ENCODE measurements at places on chromosomes 4 and X.
A peak's percentile ranks its signal among the peaks of the same experiment; 100 is the strongest.

DNA sequence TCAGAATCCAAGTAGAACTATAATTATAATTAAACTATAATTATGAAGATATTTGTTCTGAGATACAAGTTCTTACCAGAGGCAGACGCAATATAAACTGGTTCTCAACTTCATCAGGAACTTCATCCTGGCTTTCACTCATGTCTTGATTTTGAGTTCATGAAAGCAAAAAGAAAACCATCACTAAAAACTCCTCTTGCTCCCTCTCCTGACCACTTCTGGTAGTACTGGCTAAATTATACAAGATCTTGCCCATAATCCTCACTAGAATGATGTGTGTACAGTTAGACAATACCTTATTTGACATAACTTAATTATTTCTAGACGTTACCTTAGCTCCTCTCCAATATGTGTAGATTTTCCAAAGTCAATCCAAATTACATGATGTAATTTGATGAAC is 3.7 kb downstream of the TAF7L start:
- DNase-seq = peak; percentile 14

DNA sequence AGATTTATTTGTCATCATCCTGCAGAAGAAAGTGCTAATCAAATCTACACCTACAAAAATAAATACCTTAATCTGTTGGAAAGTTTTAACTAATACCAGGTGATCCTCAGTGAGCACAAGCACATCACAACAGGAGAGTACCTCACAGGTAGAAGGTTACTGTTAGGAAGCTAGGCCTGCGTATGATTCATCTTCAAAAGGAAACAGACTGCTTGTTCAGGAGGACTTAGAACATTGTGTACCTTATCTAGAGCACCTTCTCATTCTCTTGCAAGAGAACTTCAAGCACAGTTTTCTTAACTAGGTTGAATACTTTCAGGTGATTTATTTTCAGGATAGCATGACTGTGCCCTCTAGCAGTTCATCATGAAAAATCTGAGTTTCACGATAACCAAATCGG is 54.2 kb downstream of the MND1 start:
- no peak for DNase-seq

- no peak for DNase-seq
Measured at GRCh38 chr4:3029464-3029863, 44.9 kb downstream of the HTT-AS start.

- no peak for DNase-seq
Measured at GRCh38 chr4:175054980-175055379, 136.8 kb downstream of the ADAM29 start.

DNA sequence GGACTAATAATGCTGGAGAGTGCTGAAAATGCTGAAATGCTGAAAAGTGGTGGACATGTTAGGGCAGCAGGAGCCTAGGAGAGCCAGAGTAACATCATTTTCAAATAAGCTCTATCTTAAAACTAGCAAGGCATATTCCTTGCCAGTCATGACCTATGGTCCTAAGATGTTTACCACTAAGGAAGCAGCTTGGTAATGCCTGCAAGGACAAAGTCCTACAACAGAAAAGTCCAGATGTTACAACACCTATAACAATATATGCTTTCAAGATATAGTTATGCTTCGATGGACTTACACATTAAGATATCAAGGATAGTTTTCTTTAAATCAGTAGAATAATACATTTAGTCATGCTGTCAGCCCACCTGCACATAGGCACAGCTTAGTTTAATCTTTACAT is 4.5 kb upstream of the ADH4 start:
- DNase-seq = no peak

DNA sequence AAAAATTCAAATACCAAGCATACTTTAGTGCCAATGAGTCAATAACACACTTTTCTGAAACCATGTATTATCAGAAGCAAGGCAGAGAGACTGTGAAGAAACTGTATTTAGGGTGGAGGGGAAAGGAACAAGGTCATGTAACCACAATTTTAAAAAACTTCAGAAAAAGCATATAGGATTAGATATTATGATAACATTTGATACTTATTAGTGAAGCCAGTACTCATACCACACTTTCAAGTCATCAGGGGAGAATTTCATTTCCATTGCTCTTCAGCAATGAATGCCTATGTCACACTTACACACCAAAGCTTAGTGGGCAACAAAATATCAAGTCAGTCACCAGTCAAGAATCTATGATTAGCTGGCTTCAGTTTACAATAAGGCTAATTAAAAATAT is 602.2 kb downstream of the IL15 start:
- no peak for DNase-seq

DNA sequence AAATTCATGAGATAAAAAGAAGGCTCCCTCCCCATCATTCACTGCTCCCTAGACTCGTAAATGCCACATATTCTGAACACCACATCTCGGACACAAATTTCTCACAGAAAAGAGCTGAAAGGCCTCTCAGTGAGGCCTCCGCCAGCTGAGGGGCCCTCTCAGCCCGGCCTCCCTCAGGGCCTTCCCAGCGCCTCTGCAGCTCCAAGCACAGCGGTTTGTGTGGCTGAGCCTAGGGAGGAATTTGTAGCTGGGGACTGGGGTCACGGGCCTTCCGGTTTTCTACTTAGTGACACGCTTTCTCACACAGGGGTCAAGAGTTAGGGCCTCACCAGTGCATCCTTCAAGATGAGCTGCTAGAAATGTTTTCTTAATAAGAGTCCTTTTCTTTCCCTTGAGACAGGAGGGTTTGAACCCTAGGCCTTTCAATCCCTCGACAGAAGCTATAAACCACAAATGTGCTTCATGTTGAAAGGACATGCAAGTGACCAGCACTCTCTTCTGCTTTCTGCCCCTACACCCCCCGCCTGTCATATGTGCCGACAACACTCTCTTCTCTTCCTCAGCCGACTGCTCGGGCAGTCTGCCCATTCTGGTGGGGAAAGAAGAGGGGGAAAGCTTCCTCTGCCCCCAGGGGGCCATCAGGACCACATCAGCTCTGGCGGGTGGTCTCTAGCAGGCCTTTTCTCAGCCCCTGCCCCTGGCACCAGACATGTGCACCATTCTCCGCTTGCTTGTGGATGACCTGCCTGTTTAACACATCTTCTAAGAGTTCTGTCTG is 104.9 kb downstream of the CHIC2 start:
- DNase-seq = no peak

DNA sequence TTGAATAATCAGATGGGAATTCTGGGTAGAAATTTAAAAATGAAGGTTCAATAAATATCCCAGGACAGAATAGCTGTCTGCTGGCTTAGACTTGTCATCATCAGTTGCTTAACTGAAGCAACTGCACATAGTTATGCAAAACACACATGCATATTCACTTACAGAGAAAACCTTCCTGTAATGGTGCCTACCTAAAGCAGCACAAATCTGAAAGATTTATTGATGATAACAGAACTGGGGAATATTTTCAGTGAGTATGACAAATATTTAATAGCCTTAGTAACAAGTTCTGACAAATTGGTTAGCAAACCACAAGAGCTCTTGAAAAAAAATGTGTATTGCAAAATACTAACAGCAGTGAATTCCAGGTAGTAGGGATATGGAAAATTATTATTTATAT is 606.8 kb upstream of the BOD1L1 start:
- DNase-seq = no peak

GRCh38 chr4:26870576-26871262 is 10.1 kb downstream of the STIM2 start:
- no peak for DNase-seq

- no peak for DNase-seq
Measured at GRCh38 chrX:85115252-85115651, 111.6 kb downstream of the APOOL start.

DNA sequence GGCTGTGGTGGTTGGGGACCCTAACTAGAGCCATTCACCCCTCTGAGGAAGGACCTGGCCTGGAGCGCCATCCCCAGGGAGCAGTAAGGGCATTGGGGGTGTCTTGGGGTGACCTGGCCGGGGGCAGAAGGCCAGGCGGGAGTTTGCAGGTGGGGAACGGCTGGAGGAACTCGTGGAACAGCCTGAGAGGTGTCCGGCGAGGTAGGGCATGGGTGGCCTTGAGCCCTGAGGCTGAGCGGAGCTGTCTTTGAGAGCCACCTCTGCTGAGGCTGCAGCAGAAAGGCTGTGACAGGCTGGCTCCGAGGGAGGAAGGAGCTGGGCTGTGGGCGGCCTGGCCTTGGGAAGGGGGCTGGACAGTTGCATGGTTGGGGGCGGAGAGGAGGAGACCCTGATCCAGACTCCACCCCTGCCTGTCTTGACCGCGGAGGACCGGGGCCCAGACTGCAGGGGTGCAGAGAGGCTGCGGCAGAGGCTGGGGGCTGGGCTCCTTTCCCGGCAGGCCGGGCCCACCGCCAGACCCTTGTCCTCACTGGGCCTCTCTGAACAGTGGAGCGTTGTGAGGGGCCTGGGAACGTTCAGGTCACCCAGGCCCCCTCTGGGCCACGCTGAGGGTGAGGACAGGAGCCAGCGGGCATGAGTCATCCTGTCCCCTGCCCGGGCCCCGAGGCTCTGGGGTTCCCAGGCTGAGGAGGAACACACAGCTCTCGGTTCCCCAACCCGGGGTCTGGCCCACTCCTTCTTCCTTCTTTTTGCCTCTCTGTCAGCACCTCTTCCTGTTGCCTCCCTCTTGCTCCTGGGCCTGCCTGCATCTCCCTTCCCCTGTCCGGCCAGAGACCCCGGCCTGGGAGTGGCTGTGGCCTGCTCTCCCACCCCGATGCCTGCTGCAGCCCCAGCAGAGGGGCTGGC is 8.1 kb downstream of the SH3BP2 start:
- no peak for DNase-seq

- DNase-seq = no peak
Measured at GRCh38 chr4:83503974-83504373, 19.1 kb upstream of the ABRAXAS1 start.

GRCh38 chr4:119218093-119218492 is 5.6 kb downstream of the USP53 start:
- no peak for DNase-seq

GRCh38 chrX:153019166-153019565 is 25.2 kb upstream of the PNMA5 start:
- no peak for DNase-seq

DNA sequence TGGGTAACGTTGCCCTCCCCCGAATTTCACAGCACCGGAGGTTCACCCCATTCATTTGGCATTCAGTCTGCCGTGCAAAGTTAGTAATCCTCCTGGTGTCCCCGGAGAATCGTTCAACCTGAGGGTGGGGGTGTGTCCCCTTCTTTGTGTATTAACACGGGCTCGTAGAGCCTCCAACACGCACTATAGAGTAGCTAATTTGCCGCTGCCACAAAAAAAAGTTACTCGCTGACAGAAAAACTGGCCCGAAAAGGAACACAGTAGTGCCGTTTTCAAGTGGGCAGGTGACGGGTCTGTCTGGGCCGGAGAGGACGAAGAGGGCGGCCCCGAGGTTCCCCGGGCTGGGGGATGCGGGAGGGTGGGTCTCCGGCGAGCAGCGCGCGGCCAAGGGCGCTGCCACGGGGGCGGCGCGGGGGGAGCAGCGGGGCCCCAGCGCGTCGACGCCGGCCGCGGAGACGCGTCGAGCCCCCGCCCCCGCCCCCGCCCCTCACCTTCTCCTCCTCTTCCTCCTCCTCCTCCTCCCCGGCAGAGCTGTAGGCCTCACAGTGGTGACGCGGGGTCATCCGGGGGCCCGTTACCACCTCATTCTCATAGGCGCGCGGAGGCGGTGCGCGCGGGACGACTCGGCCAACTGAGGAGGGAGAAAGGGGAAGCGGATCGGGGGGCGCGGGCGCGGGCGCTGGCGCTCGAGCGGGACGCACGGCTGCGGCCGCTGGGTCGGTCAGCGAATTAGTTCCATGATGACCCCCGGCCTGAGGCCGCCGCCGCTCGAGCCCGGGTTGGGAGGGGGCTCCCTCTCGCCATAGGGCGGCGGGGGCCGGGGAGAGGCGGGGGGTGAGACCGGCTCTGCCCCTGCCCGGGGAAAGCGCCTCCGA is 571 bp downstream of the CCNI start:
- DNase-seq = peak; percentile 32

DNA sequence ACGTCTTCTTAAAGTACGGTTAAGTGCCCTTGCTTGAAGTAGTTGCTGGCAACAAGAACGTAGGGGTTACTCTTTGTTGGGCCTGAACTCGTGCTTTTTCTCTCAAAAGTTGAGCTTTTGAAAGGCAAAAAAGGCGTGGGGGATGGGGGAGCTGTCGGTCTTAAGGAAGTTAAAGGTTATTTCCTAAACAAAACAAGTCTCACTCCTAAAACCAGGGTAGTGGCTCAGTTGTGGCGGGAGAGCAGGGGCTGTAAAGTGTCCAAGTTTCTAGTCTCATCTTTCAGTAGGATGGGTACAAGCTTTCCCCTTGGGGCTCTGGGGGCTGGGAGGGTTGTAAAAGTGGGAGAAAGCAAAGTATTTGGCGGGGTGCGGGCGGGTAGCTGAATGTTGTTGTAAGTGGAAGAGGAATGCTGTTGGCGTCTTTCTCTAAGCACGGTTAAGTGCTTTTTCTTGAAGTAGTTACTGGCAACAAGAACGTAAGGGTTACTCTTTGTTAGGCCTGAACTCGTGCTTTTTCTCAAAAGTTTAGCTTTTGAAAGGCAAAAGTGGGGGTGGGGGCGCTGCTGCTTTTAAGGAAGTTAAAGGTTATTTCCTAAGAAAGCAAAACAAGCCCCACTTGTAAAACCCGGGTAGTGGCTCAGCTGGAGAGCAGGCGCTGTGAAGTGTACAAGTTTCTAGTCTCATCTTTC is 904 bp upstream of the WDR1 start:
- no peak for DNase-seq

- DNase-seq = no peak
Measured at GRCh38 chr4:151173871-151174270, 74.4 kb downstream of the RPS3A start.

DNA sequence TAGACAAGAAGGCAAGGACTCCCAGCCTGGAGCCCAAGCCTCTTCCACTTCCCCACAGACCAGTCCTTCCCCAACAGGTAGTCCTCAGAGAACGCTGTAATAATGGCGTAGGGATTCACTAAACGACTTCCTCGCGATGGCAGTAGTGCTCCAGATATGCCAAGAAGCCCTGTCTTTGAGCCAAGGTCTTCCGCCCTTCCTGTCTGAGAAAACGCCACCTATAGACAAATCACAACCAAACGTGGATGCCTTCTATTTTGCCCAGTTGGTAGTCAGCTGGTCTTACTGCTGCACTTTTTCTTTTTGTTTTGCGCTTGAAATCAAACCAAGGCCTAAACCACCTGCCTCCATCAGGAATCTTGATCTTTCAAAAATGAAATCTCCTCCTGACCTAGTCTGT is 203.3 kb downstream of the OR13H1 start:
- no peak for DNase-seq

DNA sequence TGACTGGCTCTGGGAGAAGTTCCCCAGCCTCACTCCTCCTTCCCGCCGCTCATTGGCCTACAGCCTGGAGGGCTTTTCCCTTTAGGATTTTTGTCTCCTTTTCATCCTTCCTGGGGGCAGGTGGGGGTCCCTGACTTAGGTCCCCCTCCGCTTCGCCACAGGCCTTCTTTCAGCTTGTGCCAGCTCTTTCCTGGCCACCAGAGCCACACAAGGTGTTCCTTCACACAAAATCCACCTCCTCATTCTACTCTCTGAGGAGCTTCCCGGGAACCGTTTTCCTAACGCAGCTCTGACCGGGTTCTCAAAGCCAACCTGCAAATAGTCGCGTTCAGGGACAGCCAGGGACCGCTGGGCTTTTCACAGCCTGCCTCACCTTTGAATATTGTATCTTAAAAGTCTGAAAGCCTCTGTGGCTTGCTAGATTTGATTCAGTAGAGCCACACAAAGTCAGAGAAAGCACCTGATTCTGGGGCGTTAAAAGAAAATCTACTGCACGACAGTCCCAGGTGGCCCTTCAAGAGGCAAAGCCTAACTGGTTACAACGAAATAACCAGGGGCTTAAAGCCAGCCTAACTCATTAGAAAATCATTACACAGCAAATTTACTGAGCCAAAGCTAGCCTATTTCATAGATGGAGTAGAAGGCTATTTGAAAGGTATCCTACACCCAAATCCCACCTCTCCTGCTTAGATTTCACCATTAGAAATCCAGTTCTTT is 731 bp upstream of the GPC3 start:
- no peak for DNase-seq

- no peak for DNase-seq
Measured at GRCh38 chrX:71885099-71885498, 25.5 kb upstream of the NHSL2 start.
